ENCODE measurements at places on chromosomes 6 and 20. TPM values are rescaled to one million over a fixed set of nuclear protein-coding genes. Genes with fewer than 3 reads are reported as not detected.

DNA sequence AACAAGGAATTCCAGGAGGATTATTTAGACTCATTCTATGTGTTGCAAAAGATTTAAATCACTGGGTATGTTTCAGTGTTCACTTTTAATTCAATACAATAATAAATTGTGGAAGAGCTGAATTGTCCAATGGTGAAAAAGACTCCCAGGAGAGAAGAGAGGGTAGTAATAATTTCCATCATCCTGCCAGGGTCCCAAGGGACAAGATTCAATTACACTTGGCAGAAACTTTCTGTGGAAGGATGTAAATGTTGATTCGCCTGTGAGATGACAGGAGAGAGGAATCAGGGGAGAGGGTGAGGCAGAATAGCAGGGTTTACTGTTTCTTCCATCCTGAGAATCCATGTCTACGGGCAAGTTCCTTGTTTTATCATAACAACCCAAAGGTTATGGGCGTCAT lies 342.7 kb downstream of the ESR1 start:
- H3K4me3 ChIP-seq = no peak overlapping the region
- DNase-seq = no peak
- H3K4me1 ChIP-seq = no peaks in the 10 kb centered on the region

PRDM13 gene
- 0.14 TPM for total RNA-seq

DNA sequence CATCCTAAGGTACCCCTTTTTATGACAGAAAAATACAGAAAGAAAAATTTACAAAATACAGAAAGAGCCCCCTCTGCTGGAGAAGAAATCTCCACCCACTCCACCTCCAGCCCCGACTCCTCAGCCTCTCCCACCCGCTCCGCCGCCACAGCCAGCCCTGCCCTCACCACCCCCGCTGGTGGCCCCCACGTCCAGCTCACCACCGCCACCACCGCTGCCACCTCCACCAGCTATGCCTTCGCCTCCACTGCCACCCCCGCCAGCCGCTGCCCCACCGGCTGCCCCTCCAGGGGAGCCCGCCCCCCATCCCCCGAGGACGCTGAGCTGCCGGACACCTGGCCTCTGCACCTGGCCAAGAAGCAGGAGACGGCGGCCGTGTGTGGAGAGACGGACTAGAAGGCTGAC lies 17.7 kb downstream of the WFDC2 start:
- H3K4me3 ChIP-seq = no peak overlapping the region
- no peaks in the 10 kb centered on the region for H3K4me1 ChIP-seq
- no peaks in the 10 kb centered on the region for H3K27me3 ChIP-seq

DNA sequence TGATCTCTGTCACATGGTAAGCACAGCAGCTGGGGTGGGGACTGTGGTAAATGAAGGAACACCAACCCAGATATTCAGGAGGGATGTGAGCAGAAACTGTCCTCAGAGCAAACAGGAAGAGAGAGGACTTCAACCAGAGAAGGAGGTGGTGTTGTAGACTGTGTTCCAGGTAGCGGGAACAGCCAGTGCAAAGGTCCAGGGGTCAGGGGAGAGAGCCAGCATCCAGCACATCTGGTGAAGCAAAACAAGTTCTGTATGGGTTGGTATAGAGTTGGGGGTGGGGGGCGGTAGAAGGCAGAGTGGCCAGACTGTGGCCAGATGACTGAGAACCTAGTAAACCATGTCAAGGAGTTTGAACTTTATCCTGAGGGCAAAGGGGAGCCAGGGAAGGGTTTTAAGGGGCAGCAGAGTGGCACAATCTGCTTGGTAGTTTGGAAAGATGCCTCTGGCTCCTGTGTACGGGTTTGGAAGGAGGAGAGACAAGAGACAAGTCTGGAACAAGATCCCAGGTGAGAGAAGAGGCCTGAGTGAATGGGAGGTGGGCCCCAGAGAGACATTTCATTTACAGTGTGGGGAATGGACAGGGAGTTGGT lies 27.8 kb upstream of the TTPAL start:
- H3K4me3 ChIP-seq = no peak overlapping the region
- H3K36me3 ChIP-seq = no peaks in the 10 kb centered on the region
- peak overlapping the region; percentile 43 for H3K27ac ChIP-seq
- H3K4me1 ChIP-seq = no peaks in the 10 kb centered on the region
- DNase-seq = no peak
- no peaks in the 10 kb centered on the region for H3K27me3 ChIP-seq

DNA sequence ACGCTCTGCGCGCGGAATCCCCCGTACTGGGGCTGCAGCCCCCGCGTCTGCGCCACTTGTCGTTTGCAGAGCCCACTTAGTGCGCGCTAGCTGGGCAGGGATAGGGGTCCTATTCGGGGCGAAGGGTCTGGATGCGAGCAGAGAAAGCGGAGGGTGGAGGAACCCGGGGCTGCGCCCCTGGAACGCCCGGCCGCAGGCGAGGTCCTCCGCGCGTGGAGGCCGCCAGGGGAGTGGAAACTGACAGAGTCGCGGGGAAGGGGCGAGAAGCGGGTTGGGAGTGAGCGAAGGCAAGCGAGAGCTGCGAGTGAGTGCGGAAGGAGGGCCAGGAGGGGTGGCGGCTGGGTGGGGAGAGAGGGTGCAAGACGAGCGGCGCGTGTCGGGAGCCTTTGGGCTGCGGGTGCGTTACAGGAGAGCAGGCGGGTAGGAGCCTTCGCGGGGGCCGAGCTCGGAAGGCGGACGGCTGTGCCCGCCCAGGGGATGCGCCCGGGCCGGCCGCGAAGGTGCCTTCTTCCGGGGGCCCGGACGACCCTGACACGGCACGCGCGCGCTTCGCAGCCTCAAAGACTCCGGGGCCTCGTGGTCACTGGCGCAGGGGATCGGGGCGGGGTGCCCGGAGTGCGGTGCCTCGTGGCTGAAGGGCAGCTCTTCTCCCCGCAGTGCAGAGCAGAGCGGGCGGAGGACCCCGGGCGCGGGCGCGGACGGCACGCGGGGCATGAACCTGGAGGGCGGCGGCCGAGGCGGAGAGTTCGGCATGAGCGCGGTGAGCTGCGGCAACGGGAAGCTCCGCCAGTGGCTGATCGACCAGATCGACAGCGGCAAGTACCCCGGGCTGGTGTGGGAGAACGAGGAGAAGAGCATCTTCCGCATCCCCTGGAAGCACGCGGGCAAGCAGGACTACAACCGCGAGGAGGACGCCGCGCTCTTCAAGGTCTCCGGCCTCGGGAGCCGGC lies 1.2 kb downstream of the IRF4 start:
- no peak for DNase-seq
- H3K4me1 ChIP-seq = peaks cover 11% of the 10 kb centered on the region
- H3K4me3 ChIP-seq = no peak overlapping the region
- peaks cover 95% of the 10 kb centered on the region for H3K27me3 ChIP-seq

ENPP1 gene
- total RNA-seq = 4.9 TPM

- H3K27me3 ChIP-seq = no peaks in the 10 kb centered on the region
- peaks cover 38% of the 10 kb centered on the region for H3K4me1 ChIP-seq
- no peak overlapping the region for H3K27ac ChIP-seq
- peak overlapping the region; percentile 71 for H3K4me3 ChIP-seq
- no peak for DNase-seq
These were observed 296.8 kb downstream of the UTRN start for GRCh38 chr6:144581812-144582537.
